Mesothelial cell of epicardium (in vitro differentiated cells): ENCODE measurements at places on chromosomes 7 and 10. TPM values are rescaled to one million over a fixed set of nuclear protein-coding genes. Genes with fewer than 3 reads are reported as not detected.
A peak's percentile ranks its signal among the peaks of the same experiment; 100 is the strongest.

Gene FAM13C
- total RNA-seq, result 6.7 to 7.3 TPM (median 6.8 TPM) in 3 replicates

Gene CDK14
- total RNA-seq, result 64.6 to 70.4 TPM (median 68.5 TPM) in 3 replicates

Gene CPED1
- 23.9 to 26.4 TPM (median 25.6 TPM) in 3 replicates for total RNA-seq

Gene VGF
- total RNA-seq, result 0.35 to 0.38 TPM (median 0.36 TPM) in 3 replicates

Gene LIPA
- total RNA-seq, result 24.2 to 27.3 TPM (median 24.8 TPM) in 3 replicates

Gene KEL
- 1.9 to 4.2 TPM (median 2.3 TPM) in 3 replicates for total RNA-seq

Gene FGFR2
- total RNA-seq, result 78.0 to 88.3 TPM (median 83.2 TPM) in 3 replicates

Gene CNPY1
- total RNA-seq, result not detected in 3 replicates

Gene DGKI
- 1.7 to 2.2 TPM (median 2.0 TPM) in 3 replicates for total RNA-seq

Gene WEE2
- 0.09 TPM in 1 of 3 replicates, not detected in the others for total RNA-seq

Gene CAV1
- 2.6 to 3.4 TPM (median 2.7 TPM) in 3 replicates for total RNA-seq

- DNase-seq, result no peak
- no peak overlapping the region for H3K4me3 ChIP-seq
- no peaks in the 10 kb centered on the region for H3K27me3 ChIP-seq
- no peak overlapping the region for H3K27ac ChIP-seq
- H3K36me3 ChIP-seq, result peaks cover 7% of the 10 kb centered on the region
- no peaks in the 10 kb centered on the region for H3K4me1 ChIP-seq
Observed at GRCh38 chr10:21030091-21030490, 133.0 kb upstream of the NEBL start.

DNA sequence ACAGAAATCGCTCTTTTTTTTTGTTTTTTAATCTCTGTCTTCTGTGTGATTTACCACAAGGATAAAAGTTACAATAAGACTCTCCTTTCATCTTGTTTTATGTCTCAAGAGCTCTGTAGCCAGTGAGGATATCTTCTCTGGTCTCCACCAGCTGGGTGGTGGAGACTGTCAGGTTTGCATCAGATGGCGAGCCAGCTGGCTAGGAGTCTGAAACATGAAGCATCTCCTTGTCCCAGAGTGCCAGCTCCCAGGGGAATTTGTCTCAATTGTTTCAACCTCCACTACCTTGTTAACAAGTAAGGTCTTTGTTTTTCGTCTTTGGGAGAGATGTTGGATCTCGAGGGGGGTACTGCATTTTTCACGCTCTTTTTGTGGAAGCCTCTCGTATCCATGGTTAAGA, 47.3 kb downstream of the FRMPD2 start:
- peaks cover 7% of the 10 kb centered on the region for H3K27me3 ChIP-seq
- no peak for DNase-seq
- no peaks in the 10 kb centered on the region for H3K36me3 ChIP-seq
- H3K4me3 ChIP-seq, result no peak overlapping the region
- H3K27ac ChIP-seq, result no peak overlapping the region

GRCh38 chr10:61390851-61391250, 62.3 kb downstream of the TMEM26 start:
- peaks cover 5% of the 10 kb centered on the region for H3K4me1 ChIP-seq
- H3K27me3 ChIP-seq, result peaks cover 7% of the 10 kb centered on the region
- no peak overlapping the region for H3K4me3 ChIP-seq

DNA sequence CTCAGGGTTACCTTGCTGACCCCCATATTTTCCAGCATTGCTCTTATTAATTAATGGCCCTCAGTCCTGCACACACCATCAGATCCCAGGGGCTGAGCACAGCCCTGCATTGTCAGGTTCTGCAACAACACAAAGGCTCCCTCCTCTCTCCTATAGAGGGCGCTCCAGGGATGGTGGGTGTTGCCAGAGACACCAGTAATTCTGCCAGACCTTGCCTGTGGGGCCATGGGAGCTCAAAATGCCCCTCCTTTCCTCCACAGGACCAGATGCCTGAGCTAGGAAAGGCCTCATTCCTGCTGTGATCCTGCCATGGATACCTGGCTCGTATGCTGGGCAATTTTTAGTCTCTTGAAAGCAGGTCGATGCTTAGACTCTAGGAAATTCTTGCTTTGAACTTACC, 42.8 kb upstream of the PRSS58 start:
- H3K4me3 ChIP-seq, result no peak overlapping the region
- H3K27me3 ChIP-seq, result peaks cover 23% of the 10 kb centered on the region
- no peak overlapping the region for H3K27ac ChIP-seq
- H3K4me1 ChIP-seq, result no peaks in the 10 kb centered on the region
- no peaks in the 10 kb centered on the region for H3K36me3 ChIP-seq

DNA sequence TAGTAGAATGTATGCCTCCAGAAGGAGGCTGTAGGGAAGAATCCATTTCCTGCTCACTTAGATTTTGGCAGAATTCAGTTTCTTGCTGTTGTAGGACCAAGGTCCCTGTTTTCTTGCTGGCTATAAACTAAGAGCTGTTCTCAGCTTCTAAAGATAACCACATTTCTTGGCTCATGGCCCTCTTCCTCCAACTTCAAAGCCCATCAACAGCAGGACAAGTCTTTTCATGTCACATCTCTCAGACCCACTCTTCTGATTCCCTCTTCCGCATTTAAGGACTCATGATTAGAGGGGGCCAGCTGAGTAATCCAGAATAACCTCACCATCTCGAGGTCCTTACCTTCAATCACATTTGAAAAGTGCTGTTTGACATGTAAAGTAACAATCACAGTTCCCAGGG, 8.2 kb upstream of the LSM8 start:
- H3K4me3 ChIP-seq, result no peak overlapping the region
- DNase-seq, result no peak
- H3K4me1 ChIP-seq, result no peaks in the 10 kb centered on the region
- no peaks in the 10 kb centered on the region for H3K36me3 ChIP-seq

DNA sequence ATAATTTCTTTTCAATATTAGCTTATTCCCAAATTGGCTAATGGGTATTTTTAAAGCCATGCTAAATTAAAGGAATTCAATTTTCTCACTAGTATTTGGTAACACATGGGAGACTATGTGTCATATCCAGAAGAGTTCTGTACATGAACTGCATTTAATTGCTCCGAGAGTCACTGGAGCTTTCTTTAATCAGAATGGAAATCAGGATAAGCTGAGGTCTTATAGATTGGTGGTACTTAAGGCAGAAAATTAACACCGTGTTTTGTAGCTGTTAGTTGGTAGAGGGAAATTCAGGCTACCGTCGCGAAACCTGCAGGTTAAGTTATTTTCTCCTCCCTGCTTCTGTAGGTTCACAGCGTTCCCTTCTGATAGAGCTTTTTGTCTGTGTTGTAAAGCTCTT, at the start of gene WEE2:
WEE2 (plus strand) TSS at position 3 of the 400 bp plus-strand sequence. CDS start 406 bp downstream, outside the sequence.
- H3K36me3 ChIP-seq, result no peaks in the 10 kb centered on the region
- no peak within 1 kb of the TSS for H3K27ac ChIP-seq
- DNase-seq, result no peak
- H3K27me3 ChIP-seq, result peaks cover 7% of the 10 kb centered on the region
- no peaks in the 10 kb centered on the region for H3K4me1 ChIP-seq
- H3K4me3 ChIP-seq, result no peak within 1 kb of the TSS

DNA sequence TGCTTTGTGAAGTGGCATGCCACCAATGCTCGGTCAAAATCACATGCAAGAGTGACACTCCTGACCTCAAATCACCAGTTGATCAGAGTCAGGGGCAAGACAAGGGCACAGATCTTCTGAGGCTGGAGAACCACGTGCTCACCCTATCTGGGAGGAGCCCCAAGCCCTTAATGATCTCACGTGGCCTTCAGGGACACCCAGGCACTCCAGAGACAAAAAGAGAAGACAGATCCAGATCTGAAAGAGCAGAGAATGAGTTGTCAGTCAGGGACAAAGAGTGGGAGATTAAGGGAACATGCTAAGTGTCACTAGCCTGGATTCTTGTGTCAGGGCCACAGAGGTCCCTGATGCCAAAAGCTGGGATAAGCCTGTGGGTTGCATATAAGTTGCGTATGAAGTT, 134.3 kb downstream of the PLXNA4 start:
- no peak overlapping the region for H3K4me3 ChIP-seq
- no peak for DNase-seq
- no peak overlapping the region for H3K27ac ChIP-seq
- no peaks in the 10 kb centered on the region for H3K36me3 ChIP-seq

GRCh38 chr10:123146894-123147634, 872 bp upstream of the HMX2 start:
- no peak overlapping the region for H3K4me3 ChIP-seq
- DNase-seq, result no peak
- H3K36me3 ChIP-seq, result no peaks in the 10 kb centered on the region
- H3K27ac ChIP-seq, result no peak overlapping the region

- no peak for DNase-seq
- peaks cover 20% of the 10 kb centered on the region for H3K36me3 ChIP-seq
- H3K4me3 ChIP-seq, result no peak overlapping the region
- no peaks in the 10 kb centered on the region for H3K27me3 ChIP-seq
- H3K27ac ChIP-seq, result no peak overlapping the region
- H3K4me1 ChIP-seq, result no peaks in the 10 kb centered on the region
Observed at GRCh38 chr10:97229322-97230015, 43.7 kb upstream of the SLIT1 start.

DNA sequence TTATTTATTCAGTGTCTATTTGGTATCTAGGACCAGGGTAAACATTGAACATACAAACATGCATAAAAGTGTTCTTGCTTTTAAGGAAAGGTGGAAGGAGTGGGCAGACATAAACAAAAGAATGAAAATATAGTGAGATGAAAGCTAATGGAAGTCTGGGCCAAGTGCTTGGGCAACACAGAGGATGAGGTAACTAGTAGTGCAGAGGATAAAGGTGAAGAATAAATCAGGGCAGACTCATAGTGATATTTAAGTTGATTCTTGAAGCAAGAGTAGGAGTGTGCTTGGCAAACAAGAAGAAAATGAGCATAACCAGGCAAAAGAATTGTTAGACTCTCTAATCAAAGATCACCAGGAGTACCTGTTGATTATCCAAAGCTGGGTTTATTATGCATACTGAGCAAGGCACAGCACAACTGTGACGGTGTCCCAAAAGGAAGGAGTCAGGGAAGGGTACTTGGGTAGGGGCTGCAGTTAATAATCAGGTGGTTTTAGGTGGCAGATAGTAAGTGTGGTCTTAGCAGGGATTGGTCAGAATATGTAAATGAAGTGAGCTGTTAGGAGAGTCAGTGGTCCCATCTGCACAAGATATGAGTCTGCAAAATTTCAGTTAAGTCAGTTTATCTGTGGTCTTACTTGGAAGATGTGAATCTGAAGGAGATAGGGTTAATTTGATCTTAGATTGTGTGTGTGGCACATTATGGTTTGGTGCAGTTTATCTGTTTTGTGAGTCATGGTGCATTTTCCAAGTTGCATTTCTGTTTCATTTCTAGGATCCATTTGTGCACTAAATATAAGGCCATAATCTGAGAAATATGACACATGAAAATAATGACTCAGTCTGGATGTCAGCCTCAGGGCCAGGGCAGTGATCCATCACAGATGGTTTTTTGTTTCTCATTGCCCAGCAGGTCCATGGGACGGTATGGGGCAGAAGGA, 30.6 kb upstream of the TAX1BP1 start:
- no peaks in the 10 kb centered on the region for H3K36me3 ChIP-seq
- peaks cover 12% of the 10 kb centered on the region for H3K4me1 ChIP-seq
- no peaks in the 10 kb centered on the region for H3K27me3 ChIP-seq
- DNase-seq, result no peak
- no peak overlapping the region for H3K27ac ChIP-seq

GRCh38 chr7:45978010-45978681, 57.1 kb upstream of the IGFBP3 start:
- no peaks in the 10 kb centered on the region for H3K27me3 ChIP-seq
- peaks cover 24% of the 10 kb centered on the region for H3K4me1 ChIP-seq
- H3K4me3 ChIP-seq, result peak overlapping the region; percentile 52
- peak; percentile 53 for DNase-seq
- peaks cover 7% of the 10 kb centered on the region for H3K36me3 ChIP-seq
- peak overlapping the region; percentile 97 for H3K27ac ChIP-seq

DNA sequence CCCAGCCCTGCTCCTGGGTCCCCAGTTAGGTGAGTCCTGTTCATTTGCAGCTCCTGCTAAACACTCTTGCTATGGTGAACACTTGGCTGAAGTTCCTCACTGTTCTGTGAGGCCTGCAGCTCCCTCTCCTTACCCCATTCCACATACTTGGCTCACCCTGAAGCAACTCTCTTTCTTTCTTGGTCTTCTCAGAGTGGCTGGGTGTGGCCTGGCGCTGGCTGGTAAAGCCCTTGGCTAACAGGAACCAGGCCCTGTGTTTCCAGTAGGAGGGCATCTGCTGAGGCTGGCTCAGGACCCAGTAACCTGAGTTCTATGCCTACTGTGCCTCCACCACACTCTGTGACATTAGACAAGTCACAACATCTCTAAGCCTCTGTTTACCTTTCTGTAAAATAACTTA, 53.1 kb upstream of the COL13A1 start:
- H3K27me3 ChIP-seq, result peaks cover 21% of the 10 kb centered on the region
- no peak overlapping the region for H3K27ac ChIP-seq
- no peak overlapping the region for H3K4me3 ChIP-seq
- DNase-seq, result no peak
- H3K4me1 ChIP-seq, result peaks cover 34% of the 10 kb centered on the region
- H3K36me3 ChIP-seq, result no peaks in the 10 kb centered on the region

DNA sequence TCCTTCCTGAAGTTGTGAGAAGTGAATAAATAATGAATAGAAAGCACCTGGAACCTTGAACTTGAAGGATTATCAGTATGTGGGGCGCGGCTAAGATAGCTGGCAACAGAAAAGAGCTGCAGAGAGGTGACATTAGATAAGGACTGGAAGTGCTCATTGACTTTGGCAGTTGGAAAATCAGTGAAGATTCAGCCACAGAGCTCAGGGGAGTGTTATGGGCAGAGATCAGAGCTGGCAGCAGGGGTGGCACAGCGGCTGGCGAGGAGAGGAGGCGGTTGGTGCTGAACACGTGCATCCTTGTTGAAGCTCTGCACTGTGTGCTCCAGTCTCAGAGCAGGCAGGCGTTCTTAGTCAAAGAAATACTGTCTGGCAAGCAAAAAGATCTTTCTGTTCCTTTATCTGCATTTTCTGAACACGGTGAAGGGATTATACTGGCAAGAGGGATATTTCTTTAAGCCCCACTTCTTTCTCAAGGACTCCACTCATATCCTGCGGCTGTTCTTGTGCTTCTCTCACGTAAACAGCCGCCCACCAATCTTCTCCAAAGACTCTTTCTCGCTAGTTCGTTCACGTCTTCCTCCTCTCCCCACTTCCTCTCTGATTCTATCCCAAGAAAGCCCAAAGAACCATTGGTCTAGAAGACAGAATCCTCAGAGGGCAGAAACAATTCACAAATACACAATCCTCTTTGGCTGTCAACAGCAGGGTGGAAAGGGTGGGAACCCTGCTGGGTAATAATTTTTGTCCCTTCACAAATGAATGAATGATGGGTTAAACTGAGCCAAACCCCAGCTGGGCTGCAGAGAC, 38.6 kb upstream of the ADD3 start:
- no peak for DNase-seq
- H3K4me3 ChIP-seq, result no peak overlapping the region
- no peaks in the 10 kb centered on the region for H3K36me3 ChIP-seq
- H3K4me1 ChIP-seq, result peaks cover 39% of the 10 kb centered on the region
- no peaks in the 10 kb centered on the region for H3K27me3 ChIP-seq
- peak overlapping the region; percentile 31 for H3K27ac ChIP-seq

GRCh38 chr7:209906-210305, 17.5 kb downstream of the FAM20C start:
- peaks cover 3% of the 10 kb centered on the region for H3K36me3 ChIP-seq
- peaks cover 1% of the 10 kb centered on the region for H3K27me3 ChIP-seq
